ENCODE measurements at places on chromosomes 3 and 15.
A peak's percentile ranks its signal among the peaks of the same experiment; 100 is the strongest.

DNA sequence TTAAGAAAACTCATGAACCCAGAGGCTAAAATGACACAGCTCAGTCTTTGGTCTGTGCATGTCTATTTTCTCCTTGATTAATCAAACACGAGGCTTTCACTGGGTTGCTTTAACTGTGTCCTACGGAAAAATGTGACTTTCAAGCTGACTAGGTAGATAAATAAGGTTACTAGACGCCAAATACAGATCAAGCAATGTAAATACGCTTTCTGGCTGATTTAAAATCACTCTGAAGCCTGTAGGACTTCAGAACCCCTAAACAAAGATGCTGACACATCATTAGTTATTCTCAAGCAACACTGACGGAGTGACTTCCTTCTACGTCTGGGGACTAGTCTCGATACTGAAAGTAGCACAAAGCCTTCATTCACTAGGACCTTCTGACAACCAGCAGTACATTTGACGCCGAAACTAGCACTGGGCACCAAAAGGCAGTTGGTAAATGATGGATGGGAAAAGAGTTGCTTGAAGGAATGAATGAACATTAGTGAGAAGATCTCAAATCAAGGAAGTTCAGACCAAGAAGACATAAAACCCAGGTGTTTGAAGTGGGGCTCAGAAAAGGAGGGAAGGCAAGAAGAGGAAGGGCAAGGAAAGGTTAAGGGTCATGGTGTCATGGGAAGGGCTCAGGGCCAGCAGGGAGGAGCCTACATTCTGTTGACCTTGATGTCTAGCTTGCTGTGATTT is 67.1 kb upstream of the CDV3 start:
- no peak for DNase-seq

GRCh38 chr3:130470126-130470525 is 46.9 kb upstream of the COL6A6 start:
- DNase-seq: no peak

- DNase-seq: no peak
Observed at GRCh38 chr3:194121891-194122631, 13.9 kb upstream of the HES1 start.

DNA sequence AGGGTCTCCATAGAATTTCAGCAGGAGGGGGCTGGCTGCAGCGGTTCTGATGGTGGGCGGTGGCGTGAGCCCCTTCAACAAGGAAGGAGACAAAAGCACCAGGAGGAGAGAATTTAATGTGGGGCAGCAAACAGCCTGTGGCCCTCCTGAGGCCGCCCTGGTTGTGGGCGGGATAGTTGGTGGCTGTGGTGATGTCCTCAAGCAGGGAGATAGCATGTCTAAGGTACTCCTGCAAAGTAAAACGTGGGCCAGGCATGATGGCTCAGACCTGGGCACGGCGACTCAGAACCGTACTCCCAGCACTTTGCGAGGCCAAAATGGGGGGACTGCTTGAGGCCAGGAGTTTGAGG is 94.0 kb downstream of the LRRK1 start:
- DNase-seq: no peak

DNA sequence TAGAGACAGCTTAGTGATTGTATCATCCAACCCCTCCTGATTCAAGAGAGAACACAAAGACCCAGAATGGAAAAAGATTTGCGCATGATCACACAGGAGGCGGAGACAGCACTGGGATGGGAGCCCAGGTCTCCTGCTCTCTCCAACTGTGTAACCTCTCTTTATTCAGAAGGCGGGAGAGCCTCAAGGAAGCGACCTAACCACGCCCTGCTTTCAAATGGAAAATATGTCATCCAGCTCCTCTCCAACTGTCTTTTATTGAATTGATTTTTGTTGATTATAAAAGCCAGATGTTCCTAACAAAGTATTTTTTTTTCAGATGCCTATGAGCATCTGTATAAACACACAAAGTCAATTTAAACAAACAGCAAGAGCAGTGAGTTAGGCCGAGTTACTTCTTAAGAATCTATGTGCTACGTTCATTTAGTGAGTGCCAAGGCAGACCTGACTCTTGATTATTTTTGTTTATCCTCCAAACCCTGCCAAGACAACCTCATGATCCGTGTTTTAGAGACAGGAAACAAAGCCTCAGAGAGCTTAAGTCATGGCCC is 74.5 kb downstream of the BFSP2 start:
- DNase-seq: no peak

- DNase-seq: no peak
Observed at GRCh38 chr3:127819086-127819485, 3.2 kb downstream of the MGLL start.

- no peak for DNase-seq
Observed at GRCh38 chr3:48983096-48983495, 6.9 kb upstream of the P4HTM start.

DNA sequence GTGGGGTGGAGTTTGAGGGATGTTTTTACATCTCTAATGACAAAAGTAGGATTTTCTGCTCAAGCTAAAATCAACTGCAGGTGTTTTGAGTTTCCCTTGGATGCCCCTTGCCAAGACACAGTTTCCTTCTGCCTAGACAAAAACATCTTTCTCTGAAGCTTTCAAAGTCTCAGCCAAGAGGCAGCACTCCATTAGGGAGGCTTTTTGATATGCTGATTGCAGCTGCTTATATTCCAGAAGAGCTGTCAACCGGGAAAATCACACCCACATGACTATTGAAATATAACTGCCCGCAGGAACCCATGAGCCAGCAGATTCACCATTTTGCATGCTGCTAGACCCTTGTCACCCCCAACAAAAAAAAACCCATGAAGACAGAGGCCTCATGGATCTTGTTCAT is 27.5 kb upstream of the ZNF148 start:
- DNase-seq: no peak

DNA sequence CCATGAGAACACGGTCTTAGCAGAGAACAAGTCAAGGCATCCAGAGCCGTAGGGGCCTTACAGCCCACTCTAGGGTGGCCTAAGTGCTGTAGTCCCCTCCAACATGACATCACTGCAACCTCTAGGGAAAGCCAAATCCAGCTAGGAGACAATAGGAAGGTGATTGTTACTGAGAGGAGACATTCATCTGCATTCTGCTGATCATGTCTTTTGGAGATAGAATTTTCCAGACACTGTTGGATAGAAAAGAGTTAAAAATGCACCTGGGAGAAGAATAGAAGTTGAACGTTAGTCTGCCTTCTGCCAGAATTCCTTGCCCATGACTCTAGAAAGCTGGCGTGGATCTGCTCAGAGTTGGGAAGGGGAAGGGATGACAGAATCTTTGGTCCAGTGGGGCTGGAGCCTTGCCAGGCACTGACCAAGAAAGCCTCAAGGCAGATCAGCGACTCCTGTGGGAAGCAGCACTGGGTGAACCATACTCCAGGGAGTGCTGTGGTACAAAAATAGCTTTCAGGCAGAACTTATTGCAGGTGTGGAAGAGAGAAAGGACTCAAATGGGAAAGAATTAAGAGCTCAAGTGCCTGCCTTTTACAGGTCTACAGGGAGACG is 44.8 kb upstream of the RAF1 start:
- DNase-seq: no peak

DNA sequence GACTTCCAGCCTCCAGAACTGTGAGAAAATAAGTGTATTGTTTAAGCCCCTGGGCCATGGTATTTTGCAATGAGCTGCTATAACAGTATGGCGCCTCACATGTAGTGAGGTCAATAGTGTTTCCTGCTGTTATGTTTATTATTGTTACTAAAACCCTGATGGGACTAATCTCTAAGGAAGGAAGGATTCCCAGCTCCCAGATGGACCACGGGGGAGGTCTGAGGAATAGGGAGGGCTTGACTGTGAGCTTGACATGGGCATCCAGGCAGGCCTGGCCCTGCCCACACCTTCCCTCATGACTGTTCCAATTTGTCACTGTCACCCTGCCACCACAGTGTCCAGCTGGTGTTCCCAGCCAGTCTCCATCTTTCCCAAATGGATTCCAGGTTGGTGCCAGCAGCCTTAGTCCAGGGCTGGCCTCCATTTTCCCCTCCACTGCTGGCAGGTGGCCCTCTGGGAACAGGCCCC is 14.5 kb upstream of the SLC41A3 start:
- DNase-seq: no peak

- no peak for DNase-seq
Observed at GRCh38 chr3:49257187-49257586, 19.8 kb downstream of the C3orf62 start.

DNA sequence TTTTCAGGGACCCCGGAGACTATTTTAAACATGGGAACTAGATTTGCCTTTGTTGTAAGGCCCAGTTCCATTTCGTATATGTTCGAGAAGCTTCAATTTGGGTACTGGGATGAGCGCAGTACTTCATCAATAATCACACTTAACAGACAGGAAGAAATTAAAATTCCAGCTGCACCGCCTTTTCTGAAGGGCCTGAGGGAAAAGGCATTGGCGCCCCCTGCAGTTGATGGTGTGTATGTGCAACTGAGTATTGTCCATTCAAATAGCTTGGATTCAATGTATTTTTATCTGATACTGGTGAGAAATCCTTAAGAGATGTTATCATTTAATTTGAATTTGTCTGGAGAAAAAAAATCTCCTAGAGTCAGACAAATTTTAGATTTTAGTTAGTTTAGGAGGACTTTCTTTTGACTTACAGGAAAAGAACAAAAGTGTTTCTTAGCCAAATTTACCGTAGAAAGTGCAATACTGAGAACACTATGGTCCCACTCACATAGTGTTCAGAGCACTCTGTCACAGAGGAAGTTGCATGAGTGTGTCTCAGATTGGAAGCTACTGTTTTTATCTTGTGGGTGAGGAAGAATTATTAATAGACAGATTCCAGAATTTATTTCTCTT is 5.4 kb upstream of the ALDH1A2 start:
- peak; percentile 82 for DNase-seq

DNA sequence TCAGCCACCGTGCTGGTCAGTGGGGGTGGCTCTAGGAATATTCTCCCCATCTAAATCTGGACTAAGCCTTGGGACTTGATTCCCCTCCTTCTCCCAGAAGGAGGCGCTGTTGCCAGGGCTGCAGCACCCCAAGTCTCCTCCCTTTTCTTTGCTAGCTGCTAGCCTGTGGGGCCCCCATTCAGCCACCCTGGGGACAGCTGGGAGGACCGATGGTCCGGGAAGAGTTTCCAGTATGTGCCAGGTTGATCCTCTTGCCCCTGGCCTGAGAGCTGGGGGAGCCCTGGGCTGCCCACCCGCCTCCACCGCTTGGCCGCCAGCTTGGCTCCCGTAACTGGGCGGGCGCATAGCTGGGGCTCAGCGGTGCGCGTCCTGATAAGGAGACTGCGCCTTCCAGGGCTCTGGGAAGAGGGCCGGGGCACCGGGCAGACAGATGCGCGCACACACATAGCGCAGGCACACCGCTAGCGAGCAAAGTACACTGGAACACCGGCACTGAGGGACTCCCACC is 4.2 kb downstream of the SMAD6 start:
- DNase-seq: no peak

GRCh38 chr3:160009525-160009924 is 20.9 kb downstream of the IL12A start:
- no peak for DNase-seq

DNA sequence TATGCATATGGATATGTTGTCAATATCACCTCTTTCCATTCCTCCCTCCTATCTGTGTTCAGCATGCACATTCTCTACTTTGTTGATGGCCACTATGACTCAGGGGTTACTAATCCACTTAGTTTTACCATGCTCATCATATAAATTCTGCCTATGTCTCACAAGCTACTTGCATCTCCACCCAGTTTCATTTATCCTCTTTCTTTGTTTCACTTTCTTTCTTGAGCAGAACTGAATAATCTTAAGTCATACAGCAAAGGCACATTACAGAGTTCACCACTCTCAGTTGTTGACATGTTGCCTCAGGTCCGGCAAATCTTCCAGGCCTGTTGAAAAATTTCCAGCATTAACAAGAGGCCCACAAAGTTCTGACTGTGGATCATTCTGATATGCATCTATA is 71.5 kb downstream of the SSR3 start:
- DNase-seq: no peak
